ENCODE measurements at places on chromosomes 5 and 9.

GRCh38 chr9:77531400-77531799, 116.7 kb downstream of the GNA14 start:
- DNase-seq, result no peak

DNA sequence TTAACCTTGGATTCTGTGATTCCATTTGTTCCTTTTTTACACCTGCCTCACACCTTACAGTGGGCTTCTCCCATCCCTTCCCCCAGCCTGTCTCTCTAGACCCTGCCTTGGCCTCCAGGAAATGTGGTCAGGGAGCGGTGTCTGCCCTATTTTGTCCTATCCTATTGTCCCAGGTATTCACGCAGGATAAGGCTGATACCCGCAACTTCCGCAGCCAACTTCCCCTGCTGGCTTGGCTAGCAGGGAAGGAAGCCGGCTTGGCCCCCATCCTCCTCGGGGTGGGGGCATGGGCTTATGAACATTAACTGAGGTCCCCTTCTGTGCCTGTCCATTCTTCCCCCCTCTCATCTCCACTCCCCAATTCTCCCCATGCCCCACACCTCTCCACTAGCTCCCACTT, 3.5 kb downstream of the CSF1R start:
- DNase-seq, result no peak

GRCh38 chr9:129696944-129697655, 31.7 kb downstream of the PRRX2 start:
- peak; percentile 35 for DNase-seq

DNA sequence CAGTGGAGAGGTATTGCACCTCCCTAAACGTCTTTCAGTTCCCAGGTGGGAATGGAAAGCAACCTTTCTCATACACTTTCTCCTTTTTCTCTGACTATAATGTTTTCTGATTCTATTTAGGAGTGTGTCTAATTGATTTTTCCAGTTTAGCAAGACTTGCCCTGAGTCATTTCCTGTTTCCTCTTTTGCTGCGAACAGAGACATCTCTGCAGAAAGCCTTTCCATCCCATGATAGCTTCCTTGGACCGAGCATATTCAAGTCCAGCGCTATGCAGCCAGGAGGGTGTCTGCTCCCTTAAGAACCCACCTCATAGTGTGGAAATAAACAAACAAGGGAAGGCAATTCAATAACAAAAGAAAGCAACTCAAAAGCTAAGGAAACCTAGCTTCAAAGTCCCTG, 60.0 kb upstream of the CDH6 start:
- DNase-seq, result peak; percentile 53

DNA sequence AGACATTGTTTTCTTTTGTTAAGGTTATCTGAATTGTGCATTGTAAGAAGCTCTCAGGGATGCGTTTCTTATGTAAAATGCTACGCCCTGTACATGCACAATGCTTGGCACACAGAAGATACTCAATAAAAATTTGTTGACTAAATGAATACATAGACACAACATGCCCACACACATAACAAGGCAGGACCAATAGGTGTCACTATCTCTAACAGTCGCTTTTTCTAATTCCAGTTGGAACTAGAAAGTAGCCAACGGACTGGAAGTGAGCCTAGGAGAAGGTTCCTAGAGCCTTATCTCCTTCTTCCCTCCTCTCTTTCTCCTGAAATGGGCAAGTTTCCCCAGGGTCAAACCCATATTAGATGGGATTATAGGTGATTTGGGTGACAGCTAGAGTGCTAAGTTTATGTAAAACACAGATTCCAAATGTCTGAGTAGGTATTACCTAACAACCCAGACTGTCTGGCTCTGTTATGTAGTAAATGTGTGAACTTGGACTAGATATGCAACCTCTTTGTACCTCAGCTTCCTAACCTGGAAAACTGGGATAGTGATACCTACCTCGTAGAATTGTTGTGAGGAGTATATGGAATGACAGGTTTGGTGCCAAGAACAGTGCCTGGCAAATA, 603.0 kb downstream of the RAB3C start:
- DNase-seq, result no peak

DNA sequence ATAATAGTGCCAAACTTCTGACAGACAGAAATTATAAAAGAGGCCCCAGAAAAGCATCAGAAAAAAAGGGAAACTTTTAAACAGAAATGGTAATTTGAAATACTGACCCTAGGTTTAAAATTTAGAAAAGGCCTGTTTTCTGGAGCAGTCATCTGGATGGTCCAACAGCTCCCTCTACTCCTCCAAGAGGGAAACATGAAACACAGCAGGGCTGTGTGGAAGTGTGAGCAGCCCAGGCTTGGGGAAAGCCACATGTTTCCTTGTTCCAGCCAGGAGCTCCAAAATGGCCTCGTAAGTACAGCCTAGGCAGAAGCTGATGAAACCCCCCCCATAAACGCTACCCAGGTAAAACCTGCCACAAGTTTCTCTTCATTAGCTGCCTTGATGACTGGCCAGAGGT, 499.3 kb upstream of the ADAMTS16 start:
- no peak for DNase-seq

- DNase-seq, result peak; percentile 88
Observed at GRCh38 chr5:132260714-132261551, 3.4 kb downstream of the PDLIM4 start.

GRCh38 chr5:91382530-91383026, 539 bp downstream of the ARRDC3 start:
- no peak for DNase-seq

DNA sequence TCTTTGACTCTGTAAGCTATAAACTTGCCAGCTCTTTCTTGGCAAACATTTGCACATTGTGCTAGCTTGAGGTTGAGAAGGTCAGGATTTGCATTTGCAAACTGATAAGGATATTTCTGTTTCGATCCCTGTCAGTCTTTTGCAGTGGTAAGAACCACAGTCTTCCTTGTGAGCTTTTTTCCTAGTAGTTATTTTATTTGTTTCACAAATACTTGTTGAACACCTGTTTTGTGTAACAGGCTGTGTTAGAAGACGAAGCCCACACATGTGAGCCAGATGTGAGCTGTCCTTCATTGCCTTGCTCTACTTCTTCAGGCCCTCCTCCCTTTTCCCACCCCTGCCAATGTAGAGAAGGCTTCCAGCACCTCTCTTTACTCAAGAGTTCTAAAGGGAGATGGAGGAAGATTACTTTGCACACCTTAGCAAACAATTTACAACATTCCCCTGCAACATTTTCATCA, 327.0 kb upstream of the KLF4 start:
- no peak for DNase-seq

- peak; percentile 78 for DNase-seq
Observed at GRCh38 chr5:59367791-59368394, 525.6 kb downstream of the PDE4D start.

DNA sequence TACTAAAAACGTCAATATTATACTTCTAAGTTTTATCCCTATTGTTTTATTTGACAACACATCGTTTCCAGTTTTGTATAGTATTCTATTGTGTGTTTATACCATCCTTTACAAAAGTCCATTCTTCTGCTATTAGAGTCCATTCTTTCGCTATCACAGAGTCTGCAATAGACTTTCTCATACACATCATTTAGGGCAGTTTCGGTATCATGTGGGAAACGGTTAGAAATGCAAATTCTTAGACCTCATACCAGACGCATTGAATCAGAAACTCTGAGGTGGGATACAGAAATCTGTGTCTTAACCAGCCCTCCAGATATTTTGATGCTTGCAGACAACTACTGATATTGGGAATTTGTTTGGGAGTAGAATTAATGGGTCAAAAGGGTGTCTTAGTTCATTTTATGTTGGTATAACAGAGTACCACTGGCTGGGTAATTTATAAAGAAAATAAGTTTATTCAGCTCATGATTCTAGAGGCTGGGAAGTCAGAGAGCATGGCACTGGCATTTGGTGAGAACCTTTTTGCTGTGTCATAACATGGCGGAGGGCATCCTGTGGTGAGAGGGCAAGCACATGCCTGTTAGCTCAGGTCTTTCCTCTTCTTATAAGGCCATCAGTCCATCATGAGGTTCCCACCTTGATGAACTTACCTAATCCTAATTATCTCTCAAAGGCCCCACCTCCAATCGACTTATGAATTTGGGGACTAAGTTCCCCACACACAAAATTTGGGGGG, 21.1 kb downstream of the CARTPT start:
- DNase-seq, result no peak

DNA sequence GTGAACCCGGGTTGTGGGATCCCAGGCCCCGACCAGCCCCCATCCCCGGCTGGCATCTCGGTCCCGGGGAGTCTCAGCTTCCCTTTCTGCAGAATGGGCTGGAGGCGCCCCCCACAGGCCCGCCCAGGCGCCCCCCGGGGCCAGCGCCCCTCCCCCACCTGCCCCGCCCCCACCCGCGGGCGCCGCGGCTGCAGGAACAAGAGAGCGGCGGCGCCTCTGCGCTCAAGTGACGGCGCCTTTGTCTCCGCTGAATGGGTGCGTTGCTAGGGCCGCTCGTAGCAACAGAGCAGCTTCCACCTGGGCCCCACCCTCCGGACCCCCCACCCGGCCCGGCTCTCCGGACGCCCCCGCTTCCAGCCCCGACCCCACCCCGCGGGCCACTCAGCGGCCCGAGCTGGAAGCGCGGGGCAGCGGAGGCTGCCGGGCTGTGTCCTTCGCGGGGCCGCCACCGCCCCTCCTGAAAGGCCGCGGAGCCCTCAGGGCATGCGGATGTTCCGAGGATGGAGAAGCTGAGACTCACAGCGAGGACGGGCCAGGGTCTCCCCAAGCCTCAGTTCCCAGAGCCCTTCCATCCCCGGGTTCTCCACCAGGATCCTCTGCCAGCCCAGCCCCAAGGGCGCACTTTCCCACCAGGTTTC, 27.5 kb downstream of the ADGRD2 start:
- DNase-seq, result no peak

- no peak for DNase-seq
Observed at GRCh38 chr9:108278341-108278740, 577.4 kb downstream of the ACTL7B start.

GRCh38 chr9:23820451-23821374, 5.3 kb downstream of the ELAVL2 start:
- DNase-seq, result no peak

GRCh38 chr5:5739490-5739945, 317.0 kb downstream of the ICE1 start:
- no peak for DNase-seq

- peak; percentile 11 for DNase-seq
Observed at GRCh38 chr5:54446379-54446732, 9.1 kb upstream of the HSPB3 start.

- no peak for DNase-seq
Observed at GRCh38 chr5:142387024-142387682, 62.3 kb upstream of the SPRY4 start.

- DNase-seq, result no peak
Observed at GRCh38 chr9:89608641-89609335, 4.0 kb downstream of the GADD45G start.

GRCh38 chr9:84773022-84773421, 103.5 kb downstream of the NTRK2 start:
- no peak for DNase-seq

GRCh38 chr9:30039712-30040111, 2344.7 kb upstream of the ACO1 start:
- no peak for DNase-seq

DNA sequence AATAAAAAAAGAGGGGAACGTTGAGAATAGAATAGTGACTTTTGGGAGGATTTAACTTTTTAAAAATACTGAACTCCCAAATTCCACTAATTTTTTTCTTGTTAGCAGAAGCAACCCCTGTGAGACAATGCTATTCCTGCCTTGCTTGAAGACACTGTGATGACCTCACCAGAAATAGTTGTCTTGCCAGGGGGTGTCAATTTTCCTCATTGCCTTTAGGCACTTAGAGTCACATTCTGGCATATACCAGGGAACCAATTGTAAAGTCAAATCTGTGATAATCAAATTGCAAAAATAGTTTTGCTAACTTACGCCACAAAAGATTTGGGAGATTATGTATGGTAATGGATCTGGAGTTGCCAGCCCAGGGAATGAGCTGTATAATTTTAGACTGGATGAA, 42.8 kb upstream of the RPS23 start:
- no peak for DNase-seq

- no peak for DNase-seq
Observed at GRCh38 chr5:150136305-150137167, 19.1 kb downstream of the PDGFRB start.

DNA sequence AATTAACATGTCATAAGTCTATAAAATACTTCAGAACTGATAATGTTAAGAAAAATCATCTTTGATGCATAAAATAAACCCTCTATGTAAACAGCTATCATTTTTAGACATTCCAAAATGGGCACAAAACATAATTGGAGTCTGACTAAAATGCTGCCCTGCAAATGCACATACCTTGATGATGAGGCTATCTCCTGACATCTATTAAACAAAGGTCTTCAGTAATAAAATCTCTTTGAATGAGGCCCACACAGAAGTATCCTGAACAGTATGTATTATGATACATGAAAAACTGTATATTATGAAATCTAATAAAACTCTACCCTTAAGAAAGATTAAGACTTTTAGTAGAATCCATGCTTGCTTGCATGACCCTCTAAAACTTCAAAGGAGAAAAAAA, 66.1 kb downstream of the FBXL17 start:
- DNase-seq, result peak; percentile 28

- no peak for DNase-seq
Observed at GRCh38 chr9:122075135-122076030, 17.7 kb downstream of the TTLL11 start.

DNA sequence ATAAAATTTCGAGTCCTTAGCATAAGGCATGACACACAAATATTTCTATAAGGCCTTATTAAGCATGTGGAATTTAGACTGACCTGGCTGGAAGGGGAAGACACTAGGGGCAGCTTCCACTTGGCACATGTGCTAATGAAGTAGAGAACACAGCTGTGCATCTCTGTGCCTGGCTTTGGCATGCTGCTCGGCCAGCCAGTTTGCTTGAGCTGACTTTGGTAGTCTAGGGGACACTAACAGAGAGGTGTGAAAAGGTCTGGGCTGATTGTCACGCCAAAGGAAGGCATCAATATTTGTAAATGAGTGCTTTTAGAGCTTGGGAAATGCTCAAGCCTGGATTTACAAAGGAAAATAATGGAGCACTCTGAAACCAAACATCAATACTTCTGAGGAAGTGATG, 723.7 kb downstream of the PRELID2 start:
- no peak for DNase-seq
